ENCODE measurements at places on chromosomes 4 and X.

DNA sequence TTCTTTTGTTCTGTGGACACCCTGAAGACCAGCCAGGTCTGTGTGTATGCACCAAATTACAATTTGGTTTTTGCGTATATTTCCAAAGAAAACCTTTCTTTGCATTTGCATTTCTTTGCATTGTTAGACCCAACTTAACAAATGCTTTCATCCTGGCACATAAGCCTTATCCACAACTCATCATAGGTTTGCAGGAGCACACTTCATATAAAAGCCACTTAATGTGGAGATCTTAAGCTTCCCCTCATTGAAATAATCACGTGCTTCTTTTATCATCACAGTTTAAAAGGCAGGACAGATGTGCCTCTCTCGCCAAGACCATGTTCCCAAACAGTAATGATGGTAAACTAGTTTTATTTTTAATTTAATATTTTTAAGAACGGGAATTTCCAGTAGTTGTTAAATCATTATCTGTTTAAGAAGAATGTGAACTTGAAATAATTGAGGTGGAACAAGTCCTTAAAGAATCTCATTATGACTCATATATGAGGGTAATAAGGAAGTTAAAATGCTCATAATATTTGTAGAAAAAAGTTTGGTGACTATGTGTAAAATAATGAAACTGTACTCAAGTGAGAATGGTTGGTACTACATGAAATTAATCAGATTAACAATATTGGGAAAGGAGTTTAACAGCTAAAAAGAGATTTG, 65.5 kb downstream of the GLRA3 start:
- DNase-seq, result no peak

GRCh38 chrX:118528071-118528737, 32.6 kb downstream of the DOCK11 start:
- DNase-seq, result no peak

- DNase-seq, result no peak
These were observed 12.9 kb upstream of the PRKG2 start for GRCh38 chr4:81227968-81228367.

- no peak for DNase-seq
These were observed 428.8 kb downstream of the IL15 start for GRCh38 chr4:142065086-142065647.

DNA sequence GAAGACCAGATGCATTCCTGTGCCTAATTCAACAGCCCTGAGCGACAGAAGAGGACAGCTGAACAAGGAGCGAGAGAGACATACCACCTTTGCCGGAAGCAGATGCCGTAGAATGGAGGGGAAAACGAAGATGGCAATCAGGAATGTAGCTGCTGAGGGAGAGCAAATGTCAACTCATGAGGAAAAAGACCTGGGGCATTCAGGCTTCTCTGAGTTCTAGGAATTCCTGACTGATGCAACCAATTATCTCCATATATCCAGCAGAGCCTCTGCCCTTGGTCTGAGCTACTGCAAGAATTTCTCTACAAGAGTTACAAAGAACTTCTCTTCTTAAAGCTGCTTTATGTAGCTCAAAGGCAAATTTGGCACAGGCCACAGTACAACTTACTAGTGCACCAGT, 40.5 kb upstream of the INPP4B start:
- no peak for DNase-seq

GRCh38 chrX:50067435-50068284, 133.1 kb downstream of the AKAP4 start:
- no peak for DNase-seq

GRCh38 chr4:39427520-39428114, 20.9 kb downstream of the KLB start:
- DNase-seq, result no peak

GRCh38 chr4:26496207-26496783, 6.0 kb upstream of the CCKAR start:
- no peak for DNase-seq

DNA sequence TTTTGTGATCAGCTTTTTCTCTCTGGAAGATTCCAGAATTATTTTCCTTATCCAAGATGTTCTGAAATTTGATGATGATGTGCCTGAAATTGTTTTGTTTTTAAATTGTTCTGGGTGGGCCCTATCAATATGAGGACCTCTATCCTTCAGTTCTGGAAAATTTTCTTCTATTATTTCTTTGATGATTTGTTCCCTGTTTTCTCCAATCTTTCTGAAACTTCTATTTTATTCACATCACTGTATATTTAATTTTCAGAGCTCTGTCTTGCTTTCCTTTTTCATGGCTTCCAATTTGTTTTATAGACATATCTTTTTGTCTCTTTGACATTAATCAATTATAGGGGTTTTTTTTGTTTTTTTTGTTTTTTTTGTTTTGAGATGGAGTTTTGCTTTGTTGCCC, 12.2 kb upstream of the FNIP2 start:
- no peak for DNase-seq

- no peak for DNase-seq
These were observed 16.3 kb downstream of the PROM1 start for GRCh38 chr4:16067515-16067914.

DNA sequence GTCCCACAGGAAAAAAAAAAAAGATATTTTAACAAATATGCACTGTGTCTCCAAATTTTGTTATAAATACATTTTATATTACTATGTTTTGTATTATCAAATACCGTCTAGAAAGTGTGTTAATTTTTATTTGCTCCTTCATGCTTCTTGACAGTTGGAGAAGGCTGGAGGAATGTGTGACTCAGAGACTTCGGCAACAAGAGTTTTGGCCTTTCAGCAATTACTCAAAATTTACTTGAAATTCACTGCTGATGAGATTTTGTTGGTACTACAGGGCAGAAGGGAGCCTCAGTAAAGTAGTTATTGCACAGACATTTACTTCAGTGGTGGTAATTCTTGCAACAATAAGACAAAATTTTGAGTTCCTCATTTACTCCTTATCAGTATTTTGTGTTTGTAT, 2164.0 kb downstream of the PCDH7 start:
- no peak for DNase-seq

DNA sequence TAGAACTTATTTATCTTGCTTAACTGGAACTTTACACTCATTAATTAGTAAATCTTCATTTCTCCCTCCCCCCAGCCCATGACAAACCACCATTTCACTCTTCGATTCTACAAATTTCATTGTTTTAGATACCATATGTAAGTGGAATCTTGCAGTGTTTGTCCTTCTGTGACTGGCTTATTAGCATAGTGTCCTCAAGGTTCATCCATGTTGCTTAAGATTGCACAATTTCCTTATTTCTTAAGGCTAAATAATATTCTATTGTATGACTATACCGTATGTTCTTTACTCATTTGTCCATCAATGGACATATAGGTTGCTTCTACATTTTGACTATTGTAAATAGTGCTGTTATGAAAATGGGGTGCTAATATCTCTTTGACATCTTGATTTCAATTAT, 24.5 kb upstream of the RNF212 start:
- DNase-seq, result no peak

Data from AG04450 (cell line).